ENCODE measurements at places on chromosomes 3 and 15.

DNA sequence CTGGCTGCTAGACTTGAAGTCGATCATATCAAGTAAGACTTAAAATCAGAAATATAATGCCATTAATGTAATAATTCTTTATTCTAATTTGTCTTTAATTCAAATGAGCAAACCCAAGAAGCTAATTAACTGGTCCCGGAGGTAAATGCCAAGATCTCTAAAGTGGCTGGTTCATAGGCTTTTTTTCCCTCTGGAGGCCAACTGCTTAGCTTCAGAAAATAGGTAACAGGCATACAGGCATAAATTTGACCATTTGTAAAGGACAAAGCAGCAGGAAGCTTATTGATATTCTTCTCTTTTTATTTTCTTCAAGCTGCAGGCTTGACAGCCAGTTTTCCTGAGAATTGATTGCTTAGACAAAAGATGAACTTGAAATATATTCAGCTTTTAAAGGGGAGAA, 158.6 kb upstream of the RAP2B start:
- no peak for DNase-seq

GRCh38 chr15:63122002-63122875, 578 bp downstream of the LACTB start:
- no peak for DNase-seq

- no peak for DNase-seq
These were observed 433.2 kb upstream of the BCHE start for GRCh38 chr3:166270429-166270828.

GRCh38 chr15:50057905-50058639, 61.0 kb downstream of the ATP8B4 start:
- DNase-seq, result peak; percentile 17

- DNase-seq, result no peak
These were observed 55.4 kb downstream of the GRIP2 start for GRCh38 chr3:14484741-14485140.

DNA sequence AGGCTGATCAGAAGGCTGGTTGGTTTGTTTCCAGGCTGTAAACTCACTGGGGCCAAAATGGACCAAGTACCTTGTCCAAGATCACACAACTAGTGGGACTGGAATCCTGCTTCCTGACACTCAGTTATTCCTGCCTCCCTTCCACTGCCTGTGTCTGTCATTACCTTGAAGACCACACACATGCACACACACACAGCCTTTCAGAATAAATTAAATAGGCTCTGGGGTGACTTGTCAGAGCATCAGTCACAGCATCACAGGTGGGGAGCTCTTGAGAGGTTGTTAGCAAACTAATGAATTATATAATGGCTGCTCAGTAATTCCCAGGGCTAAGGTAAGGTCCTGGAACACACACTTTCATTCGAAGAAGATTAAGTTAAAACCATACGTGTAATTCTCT, 231.8 kb downstream of the UACA start:
- no peak for DNase-seq

DNA sequence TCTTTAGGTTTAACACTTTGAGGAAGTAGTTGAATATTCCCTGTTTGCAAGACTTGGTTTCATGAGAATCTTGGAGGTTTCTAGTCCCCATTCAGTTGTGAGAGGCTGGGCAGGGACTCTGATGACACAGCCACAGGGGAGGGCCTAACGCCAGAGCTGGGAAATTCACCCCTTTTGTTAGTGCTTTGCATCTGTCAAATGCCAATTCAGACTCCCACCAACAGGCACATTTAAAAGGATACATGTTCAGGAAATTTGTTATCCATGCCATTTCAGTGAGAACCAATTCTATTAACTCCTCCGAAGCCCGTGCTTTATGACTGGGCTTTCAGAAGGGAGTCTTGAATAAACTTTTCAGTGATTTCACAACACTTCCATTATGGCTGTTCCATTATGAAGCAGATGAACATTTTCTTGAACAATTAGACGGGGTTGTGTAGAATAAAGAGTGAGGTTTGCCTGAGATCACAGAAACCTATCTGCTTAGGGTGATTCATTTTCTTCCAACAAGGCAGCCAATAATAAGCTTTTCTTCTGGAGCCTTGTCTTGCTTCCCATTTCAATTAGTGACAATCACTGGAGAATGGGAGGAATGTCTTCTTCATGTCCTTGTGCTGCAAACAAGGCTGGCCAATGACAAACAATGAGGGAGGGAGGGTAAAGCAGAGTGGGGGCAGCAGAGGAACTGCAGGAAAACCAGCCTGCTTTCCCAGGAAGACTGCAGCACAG, 90.6 kb downstream of the SOX14 start:
- DNase-seq, result no peak

GRCh38 chr15:71707230-71708050, 102.9 kb upstream of the NR2E3 start:
- DNase-seq, result no peak

GRCh38 chr3:146160964-146161662, at the start of gene PLOD2:
Gene PLOD2, minus strand, starts transcription at chr3:146161184. Its CDS starts 195 bp downstream, at chr3:146160989.
- DNase-seq, result no peak

GRCh38 chr3:166191411-166191810, 354.2 kb upstream of the BCHE start:
- DNase-seq, result no peak

DNA sequence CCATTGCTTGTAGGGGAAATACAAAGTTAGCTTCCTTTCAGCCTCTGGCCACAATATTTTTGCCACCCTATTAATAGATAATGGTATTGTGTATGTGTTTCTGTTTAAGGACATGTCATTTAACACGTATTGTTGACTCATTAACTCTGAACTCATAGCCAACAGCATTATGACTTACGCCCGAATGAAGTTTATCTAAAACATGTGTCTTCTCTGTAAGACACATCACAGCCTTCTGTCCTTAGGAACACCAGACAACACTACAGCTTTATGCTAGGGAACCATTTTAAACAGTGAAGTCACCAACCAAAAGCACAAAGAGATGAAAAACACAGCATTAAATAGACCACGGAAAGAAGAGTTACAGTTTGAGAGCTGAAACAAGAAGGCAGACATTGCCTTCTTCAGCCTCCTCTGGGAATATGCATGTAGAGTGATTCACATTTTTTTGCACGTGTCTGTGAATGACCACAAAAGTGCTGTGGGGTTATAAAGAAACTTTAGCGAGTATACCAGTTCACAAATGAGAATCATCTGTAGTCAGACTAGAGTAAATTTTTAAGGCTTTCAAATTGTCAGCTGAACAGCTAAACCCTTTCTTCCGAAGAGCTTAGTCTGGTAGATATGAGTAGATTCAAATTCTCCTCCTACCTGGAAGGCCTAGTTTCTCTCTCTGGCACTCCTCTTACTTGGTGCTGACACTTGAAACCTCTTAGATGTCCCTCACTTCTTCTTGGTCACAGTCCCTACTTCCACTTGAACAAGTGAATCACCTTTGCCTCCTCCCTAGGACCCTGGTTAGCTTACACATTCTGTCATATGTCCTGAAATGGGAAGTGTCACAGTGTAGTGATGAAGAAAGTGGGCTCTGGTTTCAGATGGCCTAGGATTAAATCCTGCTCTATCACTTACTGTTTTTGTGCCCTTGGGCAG, 32.2 kb downstream of the MCTP2 start:
- DNase-seq, result no peak

- no peak for DNase-seq
These were observed 9.5 kb downstream of the CCR9 start for GRCh38 chr3:45895686-45896468.

DNA sequence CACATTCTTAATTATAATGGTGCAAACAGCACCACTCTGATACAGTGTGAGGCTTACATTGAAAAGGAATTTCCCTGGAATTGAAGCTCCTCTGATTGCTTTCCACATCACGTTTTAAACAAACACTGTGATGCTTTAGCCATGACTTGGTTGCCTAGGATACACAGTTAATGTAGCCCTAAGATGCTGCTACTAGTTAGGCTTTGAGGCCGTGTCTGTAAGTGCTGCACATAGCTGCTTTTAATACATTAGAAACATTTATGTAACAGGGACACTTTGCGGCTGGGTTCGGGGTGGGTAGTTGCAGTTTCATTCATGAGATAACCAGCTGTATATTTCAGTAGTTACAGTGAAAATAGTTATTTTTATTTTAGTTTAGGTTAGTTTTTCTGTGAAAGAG, 334.7 kb downstream of the NLGN1 start:
- DNase-seq, result no peak

DNA sequence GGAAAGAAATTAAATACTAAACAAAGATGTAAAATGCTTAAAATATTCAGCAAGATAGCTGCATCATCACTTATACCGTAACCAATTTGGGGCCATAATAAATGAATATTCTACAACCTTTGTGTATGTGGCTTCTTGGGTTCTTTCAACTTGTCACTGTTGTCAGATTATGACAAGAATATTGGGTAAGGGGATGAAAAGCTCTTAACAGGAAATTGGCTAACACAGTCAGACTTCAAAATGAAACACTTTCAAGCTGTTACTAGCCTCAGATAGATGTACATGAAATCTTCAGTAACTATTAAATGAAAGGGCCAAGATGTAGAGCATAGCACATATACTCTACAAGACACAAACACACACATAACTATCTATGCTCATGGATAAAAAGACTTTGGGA, 38.7 kb upstream of the ZNF385D start:
- DNase-seq, result no peak

- DNase-seq, result no peak
These were observed 2.2 kb downstream of the XXYLT1 start for GRCh38 chr3:195268576-195269309.

GRCh38 chr3:149267565-149267964, 45.9 kb upstream of the CP start:
- no peak for DNase-seq

- DNase-seq, result no peak
These were observed 28.2 kb upstream of the DNAJC19 start for GRCh38 chr3:181017690-181018089.

DNA sequence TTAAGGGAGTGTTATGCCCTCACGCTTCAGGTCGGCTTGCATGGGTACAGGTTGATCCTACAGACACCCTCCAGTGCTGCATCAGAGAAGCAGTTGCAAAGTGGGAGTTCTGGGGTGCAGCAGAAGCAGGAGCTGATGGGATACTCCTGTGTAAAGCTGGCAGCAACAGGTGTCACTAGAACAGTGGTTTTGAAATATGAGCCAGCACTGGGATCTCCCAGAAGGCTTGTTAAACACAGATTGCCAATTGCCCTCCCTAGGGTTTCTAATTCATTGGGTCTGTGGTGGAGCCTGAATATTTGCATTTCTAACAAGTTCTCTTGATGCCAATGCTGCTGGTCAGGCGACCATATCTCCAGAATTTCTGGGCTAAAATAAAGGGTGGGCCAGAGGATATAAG, 350.4 kb downstream of the CLSTN2 start:
- no peak for DNase-seq

GRCh38 chr15:39629371-39629770, 48.5 kb downstream of the THBS1 start:
- no peak for DNase-seq

DNA sequence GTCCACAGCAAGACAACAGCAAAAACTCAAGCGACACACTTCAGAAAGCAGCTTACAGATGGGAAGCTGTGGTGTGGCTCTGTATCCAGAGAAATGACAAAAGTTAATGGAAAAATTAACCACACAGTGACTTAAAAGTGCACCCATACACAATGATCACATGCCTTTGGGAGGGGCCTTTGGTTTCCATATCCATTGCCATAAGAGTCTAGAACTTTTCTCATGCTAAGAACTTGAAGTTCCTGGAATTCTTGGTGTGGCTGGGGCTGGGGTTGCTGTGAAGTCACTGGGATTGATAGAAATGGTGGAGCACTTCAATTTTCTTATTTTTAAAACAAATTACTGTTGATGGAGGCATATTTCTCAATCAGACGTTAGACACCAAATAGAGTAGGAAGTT, 108.6 kb upstream of the FEZF2 start:
- DNase-seq, result no peak

DNA sequence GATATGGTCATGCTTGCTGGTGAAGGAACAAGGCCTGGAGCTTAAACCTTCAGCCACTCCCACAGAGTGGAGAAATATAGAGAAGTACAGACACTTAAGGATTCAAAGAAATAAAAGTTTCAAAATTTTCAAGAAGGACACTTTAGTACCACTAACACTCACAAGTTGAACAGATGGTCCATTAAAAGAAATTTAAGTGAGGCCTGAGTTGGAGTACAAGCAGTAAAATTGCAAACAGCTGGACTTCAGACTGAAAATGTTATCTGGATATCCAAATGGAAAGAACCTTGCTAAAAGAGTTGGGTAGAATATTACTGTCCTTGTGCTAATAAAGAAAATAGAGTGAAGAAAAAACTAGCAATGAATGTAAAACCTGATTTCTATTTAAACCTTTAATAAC, 397.1 kb upstream of the KCNMB2 start:
- peak; percentile 25 for DNase-seq

DNA sequence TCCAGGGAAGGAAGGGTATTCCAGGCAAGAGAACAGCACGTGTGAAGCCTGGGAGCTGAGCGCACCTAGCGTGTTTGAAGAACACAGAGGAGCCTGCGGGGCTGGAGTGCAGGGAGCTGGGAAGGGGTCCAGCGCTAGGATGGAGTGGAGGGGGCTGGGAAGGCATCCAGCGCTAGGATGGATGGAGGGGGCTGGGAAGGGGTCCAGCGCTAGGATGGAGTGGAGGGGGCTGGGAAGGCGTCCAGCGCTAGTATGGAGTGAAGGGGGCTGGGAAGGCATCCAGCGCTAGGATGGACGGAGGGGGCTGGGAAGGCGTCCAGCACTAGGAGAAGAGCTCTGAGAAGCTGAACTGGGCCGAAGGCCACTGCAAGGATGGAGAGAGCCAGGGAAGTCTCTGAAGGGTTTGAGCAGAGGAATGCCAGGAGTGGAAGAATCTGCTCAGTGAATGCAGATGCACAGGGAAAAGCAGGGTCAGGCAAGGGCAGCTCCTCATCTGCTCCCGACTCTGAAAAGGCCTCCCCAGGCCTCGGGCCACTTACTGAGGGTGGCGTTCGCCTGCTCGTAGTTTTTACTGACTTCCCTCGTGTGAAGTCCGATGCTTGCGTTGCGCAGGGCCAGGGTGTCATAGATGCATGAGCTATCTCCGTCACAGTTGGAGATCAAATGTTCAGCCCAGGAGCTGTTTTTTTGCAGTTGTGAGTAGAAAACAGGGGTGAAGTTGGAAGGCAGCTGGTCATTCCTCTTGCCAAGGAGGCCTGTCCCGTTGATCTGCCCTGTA, 39.8 kb downstream of the MUC20 start:
- DNase-seq, result no peak

DNA sequence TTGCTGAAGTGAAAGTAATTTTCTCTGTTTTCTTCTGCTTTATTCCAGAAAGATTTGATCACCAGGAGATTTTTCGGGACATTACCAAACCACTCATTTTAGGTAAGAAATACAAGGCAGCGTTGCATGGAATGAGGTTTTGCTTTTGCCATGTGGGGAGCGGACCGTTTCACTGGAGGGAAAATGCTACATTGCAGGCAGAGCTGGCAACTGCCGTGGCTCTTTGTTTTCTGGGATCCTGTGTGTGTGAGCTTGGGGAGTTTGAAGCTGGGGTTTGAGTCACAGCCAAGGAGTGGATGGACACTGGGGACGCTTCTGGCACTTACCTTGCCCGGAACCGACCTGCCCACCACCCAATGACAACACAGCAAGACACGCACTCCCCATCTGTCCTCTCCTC, 109.9 kb downstream of the APBA2 start:
- no peak for DNase-seq
